NCI-H2171 (cell line): ENCODE measurements at places on chromosomes 1 and 21.

DNA sequence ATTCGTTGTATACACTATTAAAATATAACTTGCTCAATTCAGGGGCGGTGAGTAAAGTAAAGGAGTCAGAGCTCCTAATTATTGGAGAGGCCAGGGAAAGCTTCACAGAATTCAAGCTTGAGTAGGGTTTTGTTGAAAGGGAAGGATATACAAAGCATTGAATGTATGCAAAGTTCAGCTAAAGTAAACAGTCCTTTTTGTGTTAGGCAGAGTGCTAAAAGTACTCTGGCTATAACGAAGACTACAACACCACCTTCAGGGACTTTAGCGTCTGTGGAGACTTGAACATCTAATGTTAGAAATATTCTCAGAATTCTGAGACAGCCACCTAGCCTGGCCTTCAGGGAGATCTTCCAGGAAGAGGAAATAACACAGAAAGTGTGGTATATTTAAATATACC lies 1.1 kb downstream of the FALEC start:
- DNase-seq: no peak

- no peak for DNase-seq
Measured at GRCh38 chr1:220952961-220953643, 73.9 kb downstream of the HLX start.

- DNase-seq: no peak
Measured at GRCh38 chr21:31514598-31514997, 144.9 kb upstream of the SOD1 start.

DNA sequence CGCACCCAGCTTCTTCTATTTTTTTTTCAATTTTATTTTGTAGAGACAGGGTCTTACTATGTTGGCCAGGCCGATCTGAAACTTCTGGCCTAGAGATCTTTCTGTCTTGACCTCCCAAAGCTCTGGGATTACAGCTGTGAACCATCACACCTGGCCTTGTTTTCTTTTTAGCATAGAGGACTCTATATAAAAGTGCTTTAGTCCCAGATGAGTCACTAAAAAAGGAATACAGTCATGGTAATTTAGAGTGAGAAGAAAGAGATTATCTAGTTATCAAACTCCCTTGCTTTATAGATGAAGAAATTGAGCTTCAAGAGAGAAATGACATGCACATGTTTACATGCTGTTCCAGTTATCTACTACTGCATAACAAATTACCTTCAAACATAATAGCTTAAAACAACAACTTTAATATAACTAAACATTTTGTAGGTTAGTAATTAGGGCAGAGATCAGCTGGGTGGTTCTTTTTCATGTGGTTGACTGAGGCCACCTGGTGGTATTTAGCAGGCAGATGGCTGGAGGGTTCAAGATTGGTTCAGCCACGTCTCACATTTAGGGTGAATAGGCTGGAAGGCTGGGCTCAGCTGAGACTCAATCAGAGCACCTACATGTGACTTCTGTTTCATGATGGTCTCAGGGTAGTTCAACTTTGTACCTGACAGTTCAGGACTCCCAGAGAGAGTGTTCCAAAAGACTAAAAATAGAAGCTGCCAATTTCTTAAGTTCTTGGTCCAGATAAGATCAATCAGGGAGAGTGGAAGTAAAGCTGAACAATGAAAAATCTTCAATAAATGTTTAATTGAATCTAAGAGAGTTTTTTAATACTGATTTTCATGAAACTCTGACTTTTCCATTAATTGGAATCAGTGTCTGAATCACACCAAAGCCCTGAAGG lies 16.9 kb upstream of the MTF2 start:
- DNase-seq: no peak

DNA sequence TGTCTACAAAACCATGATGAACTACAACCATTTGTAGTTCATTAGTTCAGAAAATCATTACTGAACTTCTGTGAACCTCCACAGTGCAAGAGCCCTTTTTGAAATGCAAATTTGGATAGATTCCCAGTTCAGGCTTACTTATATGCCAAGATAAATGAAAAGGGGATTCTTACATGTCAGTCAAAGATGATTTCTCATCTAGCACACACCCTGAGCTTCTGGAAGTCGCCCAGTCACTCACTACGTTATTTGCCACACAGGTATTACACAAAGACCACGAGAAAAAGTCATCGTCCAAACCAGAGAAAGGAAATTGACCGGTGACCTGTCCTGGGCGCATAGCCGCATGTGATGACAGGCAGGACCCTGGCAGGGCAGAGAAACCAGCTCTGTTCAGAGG lies 41.8 kb downstream of the ETS2 start:
- no peak for DNase-seq

- no peak for DNase-seq
Measured at GRCh38 chr1:33971913-33972312, 108.0 kb downstream of the HMGB4 start.

DNA sequence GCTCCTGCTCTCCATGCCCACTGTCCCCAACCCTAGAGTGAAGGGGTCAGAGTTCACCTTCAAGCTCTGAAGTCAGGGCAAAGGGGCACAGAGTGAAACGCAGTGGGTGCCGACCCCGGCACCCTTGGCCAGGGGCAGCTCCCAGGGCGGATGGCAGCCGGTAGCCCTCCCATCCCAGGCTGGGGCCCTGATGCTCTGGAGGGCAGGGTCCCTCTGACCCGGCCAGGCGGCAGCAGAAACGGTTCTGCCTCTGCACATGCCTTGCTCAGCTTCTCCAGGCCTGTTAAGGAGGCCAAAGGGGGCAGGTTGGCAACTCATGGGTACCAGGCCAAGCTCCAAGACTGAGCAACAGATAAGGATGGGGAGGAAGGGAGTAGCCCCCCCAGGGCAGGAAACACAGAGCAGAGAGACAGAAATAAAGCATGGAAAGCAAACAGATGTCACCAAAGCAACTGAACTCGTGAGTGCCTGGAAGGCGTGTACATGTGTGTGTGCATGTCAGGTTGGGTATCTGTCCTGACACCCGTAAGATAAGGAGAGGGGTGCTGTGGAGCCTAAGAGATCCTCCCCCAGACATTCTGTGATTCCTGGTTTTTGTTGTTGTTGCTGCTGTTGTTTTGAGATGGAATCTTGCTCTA lies 112.3 kb upstream of the IFFO2 start:
- no peak for DNase-seq

- DNase-seq: peak; percentile 91
Measured at GRCh38 chr1:156601122-156601830, at the start of gene GPATCH4. Gene GPATCH4, minus strand, starts transcription at chr1:156601479.

DNA sequence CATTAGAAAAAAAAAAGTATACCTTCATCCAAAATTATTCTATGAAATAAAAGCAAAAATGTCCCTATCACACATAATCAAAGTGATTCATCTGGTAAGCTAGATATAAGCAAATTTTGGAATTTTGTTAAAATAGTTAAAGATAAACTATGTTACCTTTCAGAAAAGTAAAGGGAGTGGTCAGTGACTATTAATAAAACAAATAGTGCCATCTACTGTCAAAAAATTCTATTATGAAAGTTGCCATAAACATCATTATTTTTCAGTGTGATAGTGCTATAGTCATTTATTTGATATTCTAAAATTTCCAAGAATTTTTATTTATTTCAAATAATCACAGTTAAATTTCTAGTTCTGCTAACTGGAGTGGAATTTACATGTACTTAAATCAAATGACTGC lies 803.7 kb downstream of the KCNT2 start:
- DNase-seq: no peak

GRCh38 chr1:85606414-85606800 lies 25.8 kb downstream of the CCN1 start:
- DNase-seq: no peak
